ENCODE measurements at places on chromosomes 13 and 19.
A peak's percentile ranks its signal among the peaks of the same experiment; 100 is the strongest.

DNA sequence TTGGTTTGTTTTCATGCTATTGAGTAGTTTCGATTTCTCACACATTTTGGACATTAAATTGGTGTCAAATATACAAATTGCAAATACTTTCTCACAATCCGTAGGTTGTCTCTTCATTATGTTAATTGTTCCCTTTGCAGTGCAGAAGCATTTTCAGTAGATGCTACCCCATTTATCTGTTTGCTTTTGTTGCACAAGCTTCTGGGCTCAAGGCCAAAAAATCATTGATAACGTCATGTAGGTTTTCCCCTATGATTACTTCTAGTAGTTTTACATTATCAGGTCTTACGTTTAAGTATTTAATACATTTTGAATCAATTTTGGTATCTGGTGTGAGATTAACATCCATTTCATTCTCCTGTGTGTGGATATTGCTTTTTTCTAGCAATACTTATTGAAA, 14.0 kb upstream of the ZNF347 start:
- no peak for DNase-seq

GRCh38 chr13:40653527-40654318, 12.7 kb downstream of the FOXO1 start:
- DNase-seq, result no peak

DNA sequence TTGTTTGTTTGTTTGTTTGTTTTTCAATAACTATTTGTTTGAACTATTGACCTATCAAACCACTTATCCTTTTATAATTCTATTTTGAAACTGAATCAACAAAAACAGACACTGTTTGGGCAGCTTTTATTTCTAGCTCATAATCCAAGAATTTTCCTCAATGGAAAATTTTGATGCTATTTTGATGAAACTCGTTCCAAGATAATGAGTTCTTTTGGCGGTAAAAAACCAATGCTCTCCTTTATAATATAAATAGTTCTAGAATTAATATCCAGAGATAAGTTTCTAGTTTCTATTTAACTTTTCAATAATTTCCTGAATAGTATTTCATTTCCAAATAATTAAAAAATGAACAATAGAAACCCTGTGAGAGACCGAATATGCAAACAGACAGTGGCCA, 146.5 kb upstream of the EDNRB start:
- DNase-seq, result no peak

DNA sequence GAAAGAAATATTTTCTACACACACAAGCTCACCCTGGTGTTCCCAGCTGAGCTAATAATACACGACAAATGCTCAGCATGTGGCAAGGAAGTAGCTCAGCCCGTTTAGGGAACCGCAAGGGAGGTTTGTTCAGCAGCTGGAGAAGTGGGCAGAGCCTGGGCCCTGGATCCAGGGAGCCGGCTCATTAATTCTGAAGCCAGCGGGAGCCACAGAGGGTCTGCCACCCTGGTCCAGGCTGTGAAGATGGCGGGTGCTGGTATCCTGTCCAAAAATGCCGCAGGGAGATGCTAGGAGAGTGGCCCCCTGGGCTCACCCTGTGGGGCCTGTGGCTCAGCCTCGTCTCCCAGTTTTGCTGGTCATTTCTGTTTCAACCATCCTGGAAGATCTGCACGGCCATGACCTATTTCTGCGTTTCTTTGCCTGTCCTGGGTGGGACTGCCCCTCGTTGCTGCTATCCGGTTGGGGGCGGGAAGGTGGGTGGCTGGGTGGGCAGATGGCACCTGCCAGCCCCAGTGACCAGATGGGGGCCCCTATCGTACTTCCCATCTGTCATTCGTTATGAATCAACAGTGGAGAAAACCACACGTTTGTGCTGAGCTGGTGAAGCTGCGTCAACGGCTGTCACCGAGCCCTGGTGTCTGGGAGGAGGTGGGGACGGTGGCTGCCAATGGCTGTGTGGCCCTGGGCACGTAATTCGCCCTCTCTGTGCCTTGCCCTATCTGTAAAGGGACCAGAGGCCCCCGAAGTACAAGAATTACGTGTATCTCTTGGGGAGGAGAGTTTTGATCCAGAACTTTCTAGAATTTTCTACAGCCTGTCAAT, 2.7 kb upstream of the GNA15 start:
- no peak for DNase-seq

- peak; percentile 73 for DNase-seq
These were observed 11.3 kb downstream of the PRKCSH start for GRCh38 chr19:11446652-11447301.

DNA sequence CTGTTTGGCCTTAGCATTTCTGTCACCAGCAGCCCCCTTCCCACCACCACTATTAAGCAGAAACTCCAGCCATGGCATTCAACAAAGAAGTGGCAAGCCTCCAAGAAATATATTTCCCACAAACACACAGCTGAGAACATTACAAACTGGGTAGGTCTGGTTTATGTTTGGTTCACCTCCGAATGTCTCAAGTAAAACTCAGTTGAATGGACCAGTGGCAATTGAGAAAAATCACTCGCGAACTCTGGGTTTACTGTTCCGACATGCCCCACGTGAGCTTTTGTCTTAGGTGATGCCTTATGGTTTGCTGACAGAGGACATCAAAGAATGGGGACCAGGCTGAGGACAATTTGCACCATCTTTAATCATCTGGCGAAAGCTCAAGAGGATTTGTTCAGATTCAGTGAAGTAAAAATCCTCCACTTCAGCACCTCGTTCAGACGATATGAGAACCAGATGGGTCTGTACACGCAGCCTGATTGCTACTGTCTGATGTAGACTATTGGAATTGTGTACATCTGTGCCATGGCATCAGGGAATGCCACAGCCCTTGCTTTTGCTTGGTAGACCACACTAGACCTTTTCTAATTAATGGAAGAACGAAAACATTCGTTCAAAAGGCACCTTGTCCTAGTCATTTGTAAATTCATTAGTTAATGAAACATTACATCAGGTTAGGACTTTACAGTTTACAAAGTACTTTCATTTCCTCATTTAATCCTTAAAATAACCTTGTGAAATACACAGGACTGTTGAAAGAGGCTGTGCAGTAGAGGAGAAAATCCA, 59.4 kb downstream of the SLC10A2 start:
- DNase-seq, result no peak

DNA sequence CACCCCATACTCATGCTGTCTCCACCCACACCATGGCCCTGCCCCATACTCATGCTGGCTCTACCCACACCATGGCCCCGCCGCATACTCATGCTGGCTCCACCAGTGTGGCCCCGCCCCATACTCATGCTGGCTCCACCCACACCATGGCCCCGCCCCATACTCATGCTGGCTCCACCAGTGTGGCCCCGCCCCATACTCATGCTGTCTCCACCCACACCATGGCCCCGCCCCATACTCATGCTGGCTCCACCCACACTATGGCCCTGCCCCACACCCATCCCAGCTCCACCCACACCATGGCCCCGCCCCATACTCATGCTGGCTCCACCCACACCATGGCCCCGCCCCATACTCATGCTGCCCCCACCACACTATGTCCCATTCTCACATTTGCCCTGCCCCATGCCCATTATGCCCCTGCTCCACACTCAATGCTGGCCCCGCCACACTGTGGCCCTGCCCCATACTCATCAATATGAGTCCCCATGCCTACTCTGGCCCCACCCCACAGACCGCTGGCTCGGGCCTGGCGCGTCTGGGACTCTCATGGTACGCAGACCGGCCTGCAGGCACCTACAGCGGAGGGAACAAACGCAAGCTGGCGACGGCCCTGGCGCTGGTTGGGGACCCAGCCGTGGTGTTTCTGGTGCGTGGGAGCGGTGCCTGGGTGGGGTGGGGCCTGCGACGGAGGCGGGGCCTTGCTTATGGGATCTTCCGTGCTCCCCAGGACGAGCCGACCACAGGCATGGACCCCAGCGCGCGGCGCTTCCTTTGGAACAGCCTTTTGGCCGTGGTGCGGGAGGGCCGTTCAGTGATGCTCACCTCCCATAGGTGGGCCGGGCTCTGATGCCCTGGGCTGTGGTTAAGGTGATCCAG, 3.7 kb upstream of the ARHGAP45 start:
- no peak for DNase-seq

GRCh38 chr13:24737042-24737441, 26.9 kb upstream of the RNF17 start:
- no peak for DNase-seq

DNA sequence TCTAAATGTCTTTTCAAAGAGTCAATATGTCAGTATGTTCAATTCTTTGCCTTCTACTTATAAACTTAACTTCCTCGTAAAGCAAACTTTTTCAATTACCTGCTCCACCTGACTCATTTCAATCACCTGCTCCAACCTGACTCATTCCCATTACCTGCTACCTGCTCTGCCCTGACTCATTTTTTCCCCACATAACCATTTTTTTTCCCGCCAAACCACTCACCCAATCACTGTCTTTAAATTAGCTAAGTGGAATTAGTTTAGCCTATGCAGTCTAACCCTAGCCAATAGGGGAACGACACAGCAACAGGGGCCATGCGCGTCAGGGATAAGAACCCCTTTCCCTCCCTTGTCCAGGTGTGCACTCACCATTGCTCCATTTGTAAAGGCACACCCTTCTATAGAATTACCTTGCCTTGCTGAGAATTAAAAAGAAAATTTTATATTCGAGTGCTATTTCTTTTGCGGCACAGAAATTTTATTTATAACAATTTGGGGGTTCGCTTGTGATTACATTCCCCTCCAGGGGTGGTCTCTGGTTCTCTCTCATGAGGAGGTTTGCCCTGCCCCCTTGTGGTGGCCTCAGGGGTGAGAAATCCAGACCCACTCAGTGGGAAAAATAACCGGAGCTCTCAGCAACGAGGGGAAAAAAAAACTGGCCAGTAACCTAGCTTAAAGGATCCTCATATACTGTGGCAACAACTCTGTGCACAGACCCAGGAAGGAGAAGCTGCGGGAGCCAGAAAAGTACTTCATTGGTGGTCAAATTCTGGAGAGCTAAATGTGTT, 193.1 kb downstream of the ZNF486 start:
- no peak for DNase-seq

DNA sequence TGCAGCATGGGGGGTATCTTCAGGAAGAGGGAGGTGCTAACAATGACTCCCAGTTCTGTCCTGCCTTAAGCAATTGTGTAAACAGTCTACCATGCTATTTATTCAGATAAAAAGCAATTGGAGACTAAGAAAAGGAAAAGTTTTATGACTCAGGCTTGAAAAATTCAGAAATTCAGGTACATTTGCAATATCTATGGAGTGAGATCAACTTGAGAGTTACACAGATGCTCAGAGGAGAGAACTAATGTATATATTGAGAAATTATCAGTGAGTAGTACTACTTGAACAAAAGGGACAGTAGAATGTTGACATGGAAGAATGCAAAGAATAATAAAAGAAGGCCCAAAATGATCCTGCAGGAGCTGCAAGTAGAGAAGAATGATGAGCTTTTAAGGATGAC, 277.6 kb upstream of the DACH1 start:
- no peak for DNase-seq

- no peak for DNase-seq
These were observed 37.5 kb downstream of the ZNF557 start for GRCh38 chr19:7106711-7107657.

GRCh38 chr19:56966225-56966696, 125.7 kb upstream of the PEG3 start:
- DNase-seq, result no peak

GRCh38 chr19:13146763-13147563, 3.2 kb downstream of the STX10 start:
- DNase-seq, result no peak

- DNase-seq, result no peak
These were observed 15.6 kb downstream of the CAPS start for GRCh38 chr19:5929625-5930024.

GRCh38 chr19:35959040-35959967, 23.1 kb downstream of the LRFN3 start:
- no peak for DNase-seq

DNA sequence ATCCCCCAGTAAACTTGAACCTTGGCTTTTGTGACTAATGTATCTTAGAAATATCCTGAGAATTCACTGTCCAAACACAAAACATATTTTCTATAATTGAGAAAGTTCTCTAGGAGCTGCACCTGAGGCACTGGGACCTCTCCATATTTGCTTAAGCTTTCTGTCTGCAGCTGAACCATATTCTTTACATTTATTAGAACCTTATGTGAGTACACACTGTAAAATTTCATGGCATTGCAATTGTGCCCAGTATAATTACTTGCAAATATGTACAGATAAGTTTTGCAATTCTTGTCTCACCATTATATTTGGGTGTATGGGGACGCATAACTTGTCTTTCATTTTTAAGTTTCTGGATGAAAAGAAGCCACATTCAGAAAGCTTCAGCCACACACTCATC, 280.7 kb upstream of the KLHL1 start:
- no peak for DNase-seq

DNA sequence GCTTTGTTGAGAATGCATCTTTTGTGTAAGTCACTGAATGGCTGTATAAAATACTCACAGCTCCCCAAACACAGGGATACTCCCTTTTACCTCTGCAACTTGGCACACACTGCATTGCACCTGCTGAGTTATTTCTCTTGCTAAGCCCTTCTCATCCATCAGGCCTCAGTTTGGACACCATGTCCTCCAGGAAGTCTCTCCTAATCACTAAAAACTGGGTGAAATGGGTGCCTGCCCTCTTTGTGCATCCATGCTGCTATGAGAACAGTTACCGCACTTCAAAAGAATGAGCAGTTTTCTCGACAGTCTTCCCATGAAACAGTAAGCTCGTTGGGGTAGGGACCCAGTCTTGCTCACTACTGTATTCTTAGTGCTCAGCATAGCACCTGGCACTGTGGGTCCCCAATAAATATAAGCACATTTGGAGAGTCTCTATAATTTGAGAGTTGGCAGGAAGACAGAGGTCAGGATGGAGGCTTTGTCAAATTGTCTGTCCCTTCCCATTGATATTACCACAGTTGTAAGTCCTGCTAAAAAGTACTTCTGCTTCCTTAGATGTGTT, 4.6 kb upstream of the SLC25A30 start:
- DNase-seq, result no peak

- DNase-seq, result no peak
These were observed 45.4 kb upstream of the SPACA7 start for GRCh38 chr13:112330479-112331381.

GRCh38 chr13:65959305-65959704, 1270.8 kb downstream of the PCDH9 start:
- DNase-seq, result no peak

GRCh38 chr13:69423844-69424243, 683.8 kb upstream of the ATXN8OS start:
- DNase-seq, result no peak

- DNase-seq, result no peak
These were observed 31.9 kb upstream of the ATP11A start for GRCh38 chr13:112657850-112658445.

- DNase-seq, result no peak
These were observed 3.3 kb downstream of the FCER2 start for GRCh38 chr19:7698583-7698982.

Data from anterior cingulate cortex (tissue), 58 donors.